IgD-negative memory B cell (primary cell): ENCODE measurements at places on chromosomes 11 and 22. TPM values are rescaled to one million over a fixed set of nuclear protein-coding genes. Genes with fewer than 3 reads are reported as not detected.

Gene KCNJ5
- not detected for polyA plus RNA-seq

Gene DDX17
- 55.9 TPM for polyA plus RNA-seq

Gene ANKRD13D
- polyA plus RNA-seq = 17.3 TPM

Gene OR10A2
- not detected for polyA plus RNA-seq

Gene VSTM5
- 0.06 TPM for polyA plus RNA-seq

Gene TRIM29
- not detected for polyA plus RNA-seq

Gene OR5P2
- not detected for polyA plus RNA-seq

Gene OR56A4
- not detected for polyA plus RNA-seq

Gene SLC3A2
- polyA plus RNA-seq = 111 TPM

Gene NCAPD3
- polyA plus RNA-seq = 8.1 TPM

Gene DLG2
- polyA plus RNA-seq = 2.0 TPM

Gene OR51I2
- not detected for polyA plus RNA-seq

Gene CATSPERZ
- not detected for polyA plus RNA-seq

Gene OR51E2
- polyA plus RNA-seq = not detected

Gene PDE3B
- polyA plus RNA-seq = 5.5 TPM

Gene CACNA1I
- polyA plus RNA-seq = 0.04 TPM

Gene SPTBN2
- not detected for polyA plus RNA-seq

Gene ZNF70
- 0.20 TPM for polyA plus RNA-seq

Gene GLYAT
- not detected for polyA plus RNA-seq

Gene TMA7B
- 0.78 TPM for polyA plus RNA-seq

Gene SMIM35
- 0.38 TPM for polyA plus RNA-seq

Gene MOV10L1
- polyA plus RNA-seq = not detected

Gene MPZL3
- 0.95 TPM for polyA plus RNA-seq

Gene TSGA10IP
- not detected for polyA plus RNA-seq
